ENCODE measurements at places on chromosomes 13 and 19. TPM values are rescaled to one million over a fixed set of nuclear protein-coding genes. Genes with fewer than 3 reads are reported as not detected.

Gene IZUMO2
- not detected for total RNA-seq

Gene RRAS
- total RNA-seq: 83.5 TPM

Gene ASPDH
- not detected for total RNA-seq

Gene ICAM4
- total RNA-seq: not detected

Gene ZNF560
- total RNA-seq: not detected

Gene FOSB
- total RNA-seq: 17.8 TPM

Gene C19orf85
- not detected for total RNA-seq

DNA sequence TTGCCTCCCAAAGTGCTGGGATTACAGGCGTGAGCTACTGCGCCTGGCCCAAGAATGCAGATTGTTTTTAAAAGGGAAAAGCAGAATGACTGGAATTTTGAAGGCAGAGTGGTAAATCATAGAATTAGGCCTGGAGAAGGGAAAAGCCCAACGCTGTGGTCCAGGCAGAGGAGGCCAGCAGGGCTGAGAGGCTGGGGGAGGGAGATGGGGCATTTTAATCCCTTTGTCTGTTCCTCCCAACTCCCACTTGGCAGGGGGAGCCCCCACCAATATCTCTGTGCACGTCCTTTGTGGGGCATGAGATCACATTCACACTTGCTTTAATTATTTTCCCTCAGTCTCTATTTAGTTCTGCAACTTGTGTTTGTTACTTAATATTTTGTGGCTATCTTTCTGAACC lies 54.4 kb upstream of the RANBP3 start:
- no peak overlapping the region for H3K4me3 ChIP-seq
- no peak for DNase-seq
- H3K27ac ChIP-seq: no peak overlapping the region
- H3K36me3 ChIP-seq: no peaks in the 10 kb centered on the region

- H3K27ac ChIP-seq: no peak overlapping the region
- no peaks in the 10 kb centered on the region for H3K4me1 ChIP-seq
- peaks cover 97% of the 10 kb centered on the region for H3K36me3 ChIP-seq
These were observed 58.9 kb downstream of the TMED1 start for GRCh38 chr19:10776900-10777650.

DNA sequence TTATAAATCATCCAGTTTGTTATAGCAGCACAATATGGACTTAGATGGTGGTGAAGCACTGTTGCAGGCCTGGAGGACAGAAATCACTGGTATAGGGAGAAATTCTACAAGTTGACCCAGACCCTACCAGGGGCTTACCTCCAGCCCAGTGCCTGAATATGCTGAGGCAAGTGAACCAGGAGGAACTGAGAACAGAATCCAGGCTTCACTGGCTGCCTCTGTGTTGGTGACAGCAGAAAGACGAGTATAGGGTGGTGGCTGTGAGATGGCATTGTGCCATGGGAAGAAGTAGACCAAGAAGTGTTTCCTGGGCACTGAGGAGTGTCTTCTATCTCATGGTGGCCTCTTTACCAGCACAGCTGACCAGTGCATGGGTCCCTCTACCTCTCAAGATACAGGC lies 15.9 kb upstream of the EID2 start:
- no peaks in the 10 kb centered on the region for H3K36me3 ChIP-seq
- H3K27me3 ChIP-seq: no peaks in the 10 kb centered on the region
- no peak overlapping the region for H3K4me3 ChIP-seq

DNA sequence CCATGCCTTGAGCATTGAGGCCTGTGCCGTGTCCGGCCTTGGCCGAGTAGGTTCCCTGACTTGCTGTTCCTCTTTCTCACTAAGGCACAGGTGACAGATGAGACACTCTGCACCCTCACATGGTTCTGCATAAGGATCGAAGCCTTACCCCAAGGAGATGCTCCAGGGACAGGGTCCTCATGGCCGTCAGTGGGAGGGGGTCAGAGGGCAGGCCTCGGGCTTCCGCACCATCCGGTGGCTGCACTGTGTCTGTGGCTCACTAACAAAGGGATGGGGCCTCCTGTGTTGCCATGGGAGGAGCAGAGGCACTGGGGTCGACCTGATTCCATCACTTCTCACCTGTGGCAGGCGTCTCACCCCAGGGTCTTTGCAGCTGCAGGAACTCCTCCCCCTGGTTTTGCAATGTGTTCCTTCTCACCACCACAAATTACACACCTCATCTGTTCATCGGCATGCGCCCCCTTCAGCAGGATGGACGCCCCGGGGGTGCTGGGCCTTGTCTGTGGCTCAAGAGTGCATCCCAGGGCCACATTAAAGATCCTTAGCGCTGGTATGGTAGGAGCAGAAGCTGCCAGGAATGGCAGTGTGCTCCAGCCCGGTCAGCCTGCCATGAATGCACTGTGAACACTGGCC lies 113.3 kb upstream of the SOX1 start:
- H3K27ac ChIP-seq: no peak overlapping the region
- DNase-seq: peak; percentile 28
- H3K4me3 ChIP-seq: no peak overlapping the region

GRCh38 chr19:1513499-1514294 lies 878 bp upstream of the ADAMTSL5 start:
- peak overlapping the region; percentile 96 for H3K27ac ChIP-seq
- DNase-seq: no peak
- H3K27me3 ChIP-seq: no peaks in the 10 kb centered on the region
- peak overlapping the region; percentile 63 for H3K4me3 ChIP-seq
- no peaks in the 10 kb centered on the region for H3K4me1 ChIP-seq
- H3K36me3 ChIP-seq: no peaks in the 10 kb centered on the region

GRCh38 chr19:55640043-55640576 lies 692 bp upstream of the ZNF580 start:
- DNase-seq: no peak
- peak overlapping the region; percentile 97 for H3K4me3 ChIP-seq
- H3K27me3 ChIP-seq: no peaks in the 10 kb centered on the region
- peaks cover 78% of the 10 kb centered on the region for H3K4me1 ChIP-seq
- H3K27ac ChIP-seq: peak overlapping the region; percentile 97

DNA sequence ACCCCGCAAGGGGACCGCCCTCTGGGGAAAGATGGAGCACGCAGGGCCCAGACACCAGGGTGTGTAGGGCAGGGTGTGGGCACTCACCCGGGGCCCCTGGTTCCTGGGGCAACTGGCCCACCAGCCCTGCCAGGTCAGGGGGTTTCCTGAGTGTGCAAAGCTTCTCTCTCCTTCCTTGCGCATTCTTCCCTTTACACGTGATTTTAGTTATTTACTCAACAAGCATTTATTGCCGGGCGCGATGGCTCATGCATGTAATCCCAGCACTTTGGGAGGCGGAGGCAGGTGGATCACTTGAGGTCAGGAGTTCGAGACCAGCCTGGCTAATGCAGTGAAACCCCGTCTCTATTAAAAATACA lies 20.4 kb downstream of the PRR36 start:
- no peaks in the 10 kb centered on the region for H3K27me3 ChIP-seq
- H3K36me3 ChIP-seq: no peaks in the 10 kb centered on the region
- H3K4me1 ChIP-seq: peaks cover 10% of the 10 kb centered on the region
- H3K4me3 ChIP-seq: no peak overlapping the region
- DNase-seq: no peak

DNA sequence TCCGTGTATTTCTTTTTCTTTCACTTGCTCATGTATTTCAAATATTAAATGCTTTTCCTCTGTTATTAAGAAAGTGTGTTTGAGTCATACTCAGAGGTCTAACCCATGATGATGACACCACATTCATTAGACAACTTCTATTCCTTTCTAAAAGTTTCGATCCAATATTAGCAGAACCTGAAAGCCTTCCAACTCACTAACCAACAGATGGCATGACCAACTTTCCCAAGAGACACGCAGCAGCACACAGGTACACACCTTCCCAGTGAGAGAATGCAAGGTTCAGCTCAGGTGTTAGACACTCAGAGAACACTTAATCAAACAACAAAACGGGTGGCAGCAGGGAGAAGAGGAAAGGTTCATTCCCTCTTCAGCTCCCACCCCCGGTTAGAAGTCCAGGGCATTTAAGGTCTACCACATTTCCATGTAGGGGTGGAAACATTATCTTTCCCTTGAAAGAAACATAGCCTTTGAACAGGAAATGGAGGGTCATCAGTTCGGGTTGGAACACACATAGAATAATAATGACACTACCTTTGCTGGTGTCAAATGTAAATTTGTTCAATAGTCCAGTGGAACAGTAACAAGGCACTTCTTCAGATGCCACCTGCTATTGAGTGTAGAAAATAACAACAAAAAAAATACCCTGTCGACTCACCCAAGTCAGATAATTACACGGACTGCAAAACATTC lies 404.2 kb downstream of the COG6 start:
- no peak overlapping the region for H3K4me3 ChIP-seq

DNA sequence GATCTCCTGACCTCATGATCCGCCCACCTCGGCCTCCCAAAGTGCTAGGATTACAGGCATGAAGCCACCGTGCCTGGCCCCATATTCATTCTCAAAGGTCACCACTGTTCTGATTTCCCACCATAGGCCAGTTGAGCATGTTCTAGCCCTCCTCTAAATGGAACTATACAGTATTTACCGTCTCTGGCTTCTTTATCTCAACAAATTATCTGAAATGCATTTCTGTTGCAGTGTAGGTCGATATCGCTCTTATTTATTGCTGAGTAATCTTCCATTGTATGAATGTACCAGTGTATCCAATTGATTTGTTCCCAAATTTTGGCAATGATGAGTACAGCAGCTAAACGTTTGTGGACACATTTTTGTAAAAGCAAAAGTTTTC lies 15.4 kb downstream of the SLC1A5 start:
- H3K4me3 ChIP-seq: no peak overlapping the region
- no peak for DNase-seq
- H3K27ac ChIP-seq: no peak overlapping the region
- H3K27me3 ChIP-seq: no peaks in the 10 kb centered on the region

GRCh38 chr13:20370815-20371421 lies 138.8 kb upstream of the GJB6 start:
- no peak for DNase-seq
- no peaks in the 10 kb centered on the region for H3K27me3 ChIP-seq
- H3K4me1 ChIP-seq: no peaks in the 10 kb centered on the region
- H3K27ac ChIP-seq: no peak overlapping the region
- H3K36me3 ChIP-seq: no peaks in the 10 kb centered on the region

- H3K36me3 ChIP-seq: peaks cover 8% of the 10 kb centered on the region
- H3K4me1 ChIP-seq: no peaks in the 10 kb centered on the region
- H3K27ac ChIP-seq: peak overlapping the region; percentile 93
These were observed 1.4 kb upstream of the RAVER1 start for GRCh38 chr19:10334588-10335351.

DNA sequence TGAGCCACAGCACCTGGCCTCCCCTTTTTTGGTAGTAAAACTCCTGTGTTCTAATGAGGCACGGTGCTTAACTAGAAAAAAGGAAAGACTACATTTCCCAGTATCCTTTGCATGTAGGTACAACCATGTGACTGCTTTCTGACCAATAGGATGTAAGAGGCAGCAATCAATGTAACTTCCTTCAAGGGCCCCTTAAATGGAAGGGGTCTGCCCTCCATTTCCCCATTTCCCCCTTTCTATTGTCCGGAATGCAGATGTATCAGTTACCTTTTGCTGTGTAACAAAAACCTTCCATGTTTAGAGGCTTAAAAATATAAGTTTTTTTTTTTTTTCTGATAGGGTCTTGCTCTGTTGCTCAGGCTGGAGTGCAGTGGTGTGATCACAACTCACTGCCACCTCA lies 2.2 kb downstream of the GPR32 start:
- H3K27me3 ChIP-seq: no peaks in the 10 kb centered on the region
- H3K36me3 ChIP-seq: no peaks in the 10 kb centered on the region
- H3K4me3 ChIP-seq: no peak overlapping the region

- no peak for DNase-seq
- no peaks in the 10 kb centered on the region for H3K27me3 ChIP-seq
- no peaks in the 10 kb centered on the region for H3K36me3 ChIP-seq
- H3K27ac ChIP-seq: no peak overlapping the region
- no peaks in the 10 kb centered on the region for H3K4me1 ChIP-seq
- H3K4me3 ChIP-seq: no peak overlapping the region
These were observed 574.4 kb upstream of the KLF12 start for GRCh38 chr13:74708629-74709028.

GRCh38 chr19:53466726-53467484 lies 628 bp upstream of the ZNF813 start:
- no peak for DNase-seq
- no peaks in the 10 kb centered on the region for H3K27me3 ChIP-seq
- H3K27ac ChIP-seq: peak overlapping the region; percentile 73
- no peaks in the 10 kb centered on the region for H3K4me1 ChIP-seq
- H3K4me3 ChIP-seq: peak overlapping the region; percentile 79

- H3K27me3 ChIP-seq: no peaks in the 10 kb centered on the region
- no peak overlapping the region for H3K4me3 ChIP-seq
- H3K27ac ChIP-seq: no peak overlapping the region
- H3K36me3 ChIP-seq: no peaks in the 10 kb centered on the region
- no peak for DNase-seq
These were observed 16.2 kb upstream of the PRODH2 start for GRCh38 chr19:35828692-35829301.

GRCh38 chr13:73876323-73876722 lies 257.9 kb downstream of the KLF12 start:
- DNase-seq: no peak
- no peak overlapping the region for H3K27ac ChIP-seq
- H3K36me3 ChIP-seq: no peaks in the 10 kb centered on the region
- H3K27me3 ChIP-seq: no peaks in the 10 kb centered on the region
- H3K4me1 ChIP-seq: no peaks in the 10 kb centered on the region

DNA sequence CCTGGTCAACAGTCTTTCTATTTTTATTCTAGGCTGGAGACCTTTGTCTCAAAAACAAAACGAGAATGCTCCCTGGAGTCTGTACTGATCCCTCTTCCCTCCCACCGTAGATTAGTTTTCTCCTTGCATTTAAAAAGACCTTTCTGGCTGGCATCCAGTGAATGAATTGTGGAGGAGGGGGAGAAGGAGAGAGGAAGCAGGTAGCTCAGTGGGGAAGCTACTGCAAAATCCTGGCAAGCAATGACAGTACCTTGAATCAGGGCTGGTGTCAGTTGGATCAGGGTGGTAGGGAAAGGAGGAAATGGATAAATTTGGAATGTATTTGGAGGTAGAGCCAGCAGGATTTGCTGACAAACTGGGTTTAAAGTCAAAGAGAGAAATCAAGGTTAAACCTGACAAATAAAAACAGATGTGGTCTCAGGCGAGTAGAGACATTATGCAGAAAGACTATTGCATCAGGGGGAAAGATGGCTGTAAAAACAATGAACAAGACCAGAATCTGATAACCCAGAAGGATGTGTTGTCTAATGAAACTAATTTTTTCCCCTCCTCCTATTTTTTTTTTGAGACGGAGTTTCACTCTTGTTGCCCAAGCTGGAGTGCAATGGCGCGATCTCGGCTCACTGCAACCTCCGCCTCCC lies 3.5 kb upstream of the CYP2S1 start:
- H3K27ac ChIP-seq: no peak overlapping the region
- no peak overlapping the region for H3K4me3 ChIP-seq
- H3K36me3 ChIP-seq: no peaks in the 10 kb centered on the region
- H3K27me3 ChIP-seq: peaks cover 18% of the 10 kb centered on the region

- no peaks in the 10 kb centered on the region for H3K4me1 ChIP-seq
- H3K36me3 ChIP-seq: no peaks in the 10 kb centered on the region
- peak; percentile 65 for DNase-seq
- no peak within 1 kb of the TSS for H3K27ac ChIP-seq
- no peaks in the 10 kb centered on the region for H3K27me3 ChIP-seq
These were observed at the start of gene KASH5 for GRCh38 chr19:49387936-49388372. Gene KASH5 (plus strand): TSS chr19:49388249. CDS start chr19:49390884, 2,635 bp downstream.

- DNase-seq: no peak
- H3K4me1 ChIP-seq: no peaks in the 10 kb centered on the region
- H3K36me3 ChIP-seq: no peaks in the 10 kb centered on the region
- H3K4me3 ChIP-seq: no peak overlapping the region
- H3K27me3 ChIP-seq: no peaks in the 10 kb centered on the region
- H3K27ac ChIP-seq: no peak overlapping the region
These were observed 26.3 kb downstream of the TMEM255B start for GRCh38 chr13:113785051-113786010.

GRCh38 chr19:18366021-18366435 lies 19.9 kb upstream of the GDF15 start:
- DNase-seq: no peak
- H3K36me3 ChIP-seq: peaks cover 12% of the 10 kb centered on the region
- peak overlapping the region; percentile 65 for H3K27ac ChIP-seq
- H3K4me1 ChIP-seq: no peaks in the 10 kb centered on the region
